ENCODE measurements at places on chromosomes 1 and 21.

- no peak for DNase-seq
Measured at GRCh38 chr1:236774926-236775325, 20.2 kb upstream of the MTR start.

DNA sequence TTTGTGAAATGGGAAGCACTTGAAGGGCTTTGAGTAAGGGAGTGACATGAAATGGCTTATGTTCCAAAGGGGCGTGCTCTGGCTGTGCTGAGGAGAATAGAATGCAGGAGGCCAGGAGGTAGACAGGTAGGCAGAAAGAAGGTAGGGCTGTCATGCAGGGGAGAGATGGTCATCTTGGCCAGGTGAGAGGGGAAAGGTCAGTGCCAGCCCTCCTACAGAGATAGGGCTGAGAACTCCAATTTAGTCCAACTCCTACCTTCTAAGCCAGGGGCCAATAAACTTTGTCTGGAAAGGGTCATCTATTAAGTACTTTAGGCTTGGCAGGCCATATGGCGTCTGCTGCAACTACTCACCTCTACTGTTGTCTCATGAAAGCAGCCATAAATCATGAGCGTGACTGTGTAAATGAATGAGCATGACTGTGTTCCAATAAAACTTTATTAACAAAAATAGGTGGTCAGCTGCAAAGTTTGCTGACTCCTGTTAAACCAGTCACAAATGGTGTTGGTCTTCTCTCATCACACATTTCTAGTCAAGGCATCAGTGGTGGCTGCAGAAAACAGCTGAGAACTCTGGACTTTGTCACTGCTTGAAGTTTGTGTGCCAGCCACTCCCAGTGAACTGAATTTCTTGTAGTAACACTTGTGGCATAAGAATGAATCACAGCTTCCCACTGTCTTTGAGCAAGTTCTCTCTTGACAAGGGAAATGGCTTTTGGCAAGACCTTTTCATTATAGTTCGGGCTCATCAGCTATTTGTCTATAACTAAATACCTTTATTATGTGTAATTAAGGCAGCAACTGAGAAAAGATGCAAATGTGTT is 32.0 kb upstream of the CD2 start:
- no peak for DNase-seq

DNA sequence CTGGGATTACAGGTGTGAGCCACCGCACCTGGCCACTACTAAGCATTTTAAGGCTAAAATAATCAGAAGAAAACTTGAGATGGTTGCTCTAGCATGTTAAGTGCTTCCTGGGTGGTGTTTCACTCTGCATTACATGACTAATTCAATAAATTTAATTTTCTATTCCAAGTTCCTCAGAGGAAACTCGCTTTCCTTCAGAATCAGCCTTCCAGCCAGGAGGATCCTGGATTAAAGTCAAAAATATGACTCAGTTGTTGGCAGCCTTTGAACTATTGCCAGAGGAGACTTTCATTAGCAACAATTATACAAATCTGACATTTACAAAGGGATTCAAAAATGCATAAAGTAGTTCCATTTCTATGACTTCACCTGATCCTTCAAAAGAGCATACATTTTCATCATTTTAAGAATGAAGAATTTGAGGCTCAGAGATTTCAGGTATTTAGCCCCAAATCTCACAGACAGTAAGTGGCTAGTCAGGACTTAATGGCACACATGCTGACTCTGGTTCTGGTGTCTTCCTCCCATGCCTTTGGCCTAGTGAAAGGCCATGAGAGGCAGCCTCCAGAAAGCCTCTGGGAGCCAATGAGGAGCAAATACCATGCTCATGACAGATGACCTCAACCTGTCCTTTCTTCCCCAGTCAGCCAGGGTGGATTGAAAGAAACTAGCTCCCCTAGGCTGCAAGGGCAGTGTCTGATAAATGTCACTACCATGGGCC is 115.7 kb downstream of the MAP3K21 start:
- no peak for DNase-seq

DNA sequence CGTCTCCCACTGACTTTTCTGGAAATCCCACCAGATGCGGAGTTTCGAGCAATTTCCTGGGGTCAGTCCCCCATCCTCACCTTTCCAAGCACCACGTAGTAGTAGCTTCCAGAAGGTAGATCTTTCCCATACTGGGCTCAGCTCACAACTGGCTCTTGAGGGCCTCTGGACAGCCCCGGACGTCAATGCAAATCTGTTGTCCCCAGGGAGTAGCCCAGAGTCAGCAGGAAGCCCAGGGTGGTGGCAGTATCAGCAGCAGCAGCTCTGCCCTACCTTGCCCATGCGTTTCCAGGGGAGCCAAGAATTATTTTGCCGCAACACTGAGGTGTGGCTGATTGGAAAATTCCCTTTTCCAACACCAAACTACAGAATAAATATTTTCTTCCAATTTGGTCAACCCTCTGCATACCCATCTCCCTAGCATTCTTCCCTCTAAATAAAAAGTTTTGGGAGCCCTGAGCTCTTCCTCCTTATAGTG is 70.3 kb downstream of the CD46 start:
- DNase-seq = no peak

All from stimulated activated CD4-positive, alpha-beta T cell treated with anti-CD3 and anti-CD28 coated beads, Interleukin-4, amount 100 ng/mL, for 1 hour (primary cell).